CD4-positive, alpha-beta T cell treated with Interleukin-10 for 1 hour (primary cell): ENCODE measurements at places on chromosomes 7 and 10.

GRCh38 chr10:70619271-70620019 lies 16.9 kb upstream of the PRF1 start:
- DNase-seq: no peak

- DNase-seq: no peak
Observed at GRCh38 chr7:87882151-87882937, 6.1 kb downstream of the DBF4 start.

- no peak for DNase-seq
Observed at GRCh38 chr10:84335516-84335915, 7.1 kb downstream of the CCSER2 start.

- DNase-seq: no peak
Observed at GRCh38 chr10:131860311-131860710, 40.5 kb upstream of the PPP2R2D start.

DNA sequence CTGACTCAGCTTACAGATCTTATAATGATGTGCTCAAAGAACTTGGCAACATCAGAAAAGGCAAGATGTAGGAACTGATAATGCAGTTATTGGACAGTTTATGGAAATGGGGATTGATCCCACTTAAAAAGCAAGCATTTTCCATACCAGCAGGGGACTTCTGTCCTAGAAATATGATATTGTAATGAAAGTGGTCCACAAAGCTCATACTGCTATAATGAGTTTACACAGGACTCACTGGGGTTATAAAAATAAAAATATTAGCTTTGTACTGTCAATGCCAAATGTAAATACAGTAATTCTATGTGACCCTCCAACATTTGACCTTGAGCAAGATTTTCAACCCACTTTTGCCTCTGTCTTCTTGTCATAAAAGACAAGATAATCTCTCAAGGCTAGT lies 145.5 kb upstream of the SEM1 start:
- no peak for DNase-seq
